ENCODE measurements at places on chromosomes 5 and 9.

- DNase-seq, result no peak
These were observed 429.2 kb upstream of the KLF4 start for GRCh38 chr9:107918749-107919148.

DNA sequence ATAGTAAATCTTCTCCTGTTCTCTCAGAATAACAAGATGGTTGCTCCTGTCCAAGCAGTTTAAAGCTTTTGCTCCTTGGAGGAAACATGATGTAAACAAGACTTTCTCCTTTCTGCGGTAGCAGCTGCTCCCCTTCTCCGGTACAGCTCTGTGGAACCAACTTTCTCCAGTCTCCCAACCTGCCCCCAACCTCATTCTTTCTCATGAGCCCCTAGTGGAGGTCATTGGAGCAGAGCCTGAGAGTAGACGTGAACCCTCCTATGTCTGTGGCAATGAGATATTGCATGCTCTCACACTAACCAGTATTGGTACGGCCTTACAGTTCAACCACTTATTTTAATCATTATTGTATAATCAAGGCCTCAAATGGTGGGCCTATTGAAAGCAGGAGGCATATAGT is 483.8 kb upstream of the CDH10 start:
- DNase-seq, result no peak

- no peak for DNase-seq
These were observed 464 bp downstream of the GDF9 start for GRCh38 chr5:132865668-132866341.

DNA sequence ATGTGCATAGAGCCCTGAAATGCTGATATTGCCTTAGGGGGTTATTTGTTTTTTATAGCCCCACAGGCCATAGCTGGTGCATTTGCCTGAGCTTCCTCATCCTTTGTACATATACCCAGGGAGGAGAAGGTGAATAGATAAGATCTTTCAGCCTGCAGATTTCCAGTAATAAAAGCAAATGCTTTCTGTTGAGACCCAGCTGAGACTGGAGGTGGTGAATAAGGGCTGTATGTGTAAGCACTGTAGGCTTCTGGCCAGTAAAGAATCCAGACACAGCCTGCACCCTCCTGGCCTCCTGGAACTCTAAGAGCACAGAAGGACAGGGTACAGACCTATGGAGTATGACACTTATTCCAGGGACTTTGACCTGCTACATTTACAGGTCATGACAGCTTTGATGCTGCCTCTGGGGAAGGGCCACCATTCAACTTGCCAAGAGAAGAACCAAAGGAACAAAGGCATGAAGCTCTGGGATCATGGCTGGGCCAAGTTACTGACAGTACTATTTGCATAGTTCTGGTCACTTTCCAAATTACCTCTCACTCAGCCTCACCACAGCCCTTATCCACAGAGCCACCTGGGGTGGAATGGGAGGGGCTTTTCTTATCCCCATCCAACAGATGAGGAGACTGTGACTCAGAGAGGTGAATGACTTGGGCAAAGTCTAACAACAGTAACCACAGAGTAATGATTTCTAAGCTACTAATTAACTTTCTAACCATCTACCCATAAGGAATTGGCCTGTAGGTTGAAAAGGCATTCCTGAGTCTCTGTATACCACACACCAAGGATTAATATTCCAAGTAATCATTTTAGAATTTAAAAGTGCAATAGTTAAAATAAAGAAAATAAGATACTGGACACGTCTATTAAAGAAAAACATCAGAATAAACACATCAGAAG is 604.5 kb upstream of the KLF4 start:
- DNase-seq, result peak; percentile 99

- no peak for DNase-seq
These were observed 2.6 kb downstream of the CCDC183 start for GRCh38 chr9:136798708-136799078.

- no peak for DNase-seq
These were observed 288.3 kb downstream of the ENC1 start for GRCh38 chr5:74352256-74352655.
